Stimulated activated CD4-positive, alpha-beta T cell treated with anti-CD3 and anti-CD28 coated beads, Interleukin-2, amount 100 ng/mL, for 24 hours (primary cell): ENCODE measurements at places on chromosomes 7 and 10.

DNA sequence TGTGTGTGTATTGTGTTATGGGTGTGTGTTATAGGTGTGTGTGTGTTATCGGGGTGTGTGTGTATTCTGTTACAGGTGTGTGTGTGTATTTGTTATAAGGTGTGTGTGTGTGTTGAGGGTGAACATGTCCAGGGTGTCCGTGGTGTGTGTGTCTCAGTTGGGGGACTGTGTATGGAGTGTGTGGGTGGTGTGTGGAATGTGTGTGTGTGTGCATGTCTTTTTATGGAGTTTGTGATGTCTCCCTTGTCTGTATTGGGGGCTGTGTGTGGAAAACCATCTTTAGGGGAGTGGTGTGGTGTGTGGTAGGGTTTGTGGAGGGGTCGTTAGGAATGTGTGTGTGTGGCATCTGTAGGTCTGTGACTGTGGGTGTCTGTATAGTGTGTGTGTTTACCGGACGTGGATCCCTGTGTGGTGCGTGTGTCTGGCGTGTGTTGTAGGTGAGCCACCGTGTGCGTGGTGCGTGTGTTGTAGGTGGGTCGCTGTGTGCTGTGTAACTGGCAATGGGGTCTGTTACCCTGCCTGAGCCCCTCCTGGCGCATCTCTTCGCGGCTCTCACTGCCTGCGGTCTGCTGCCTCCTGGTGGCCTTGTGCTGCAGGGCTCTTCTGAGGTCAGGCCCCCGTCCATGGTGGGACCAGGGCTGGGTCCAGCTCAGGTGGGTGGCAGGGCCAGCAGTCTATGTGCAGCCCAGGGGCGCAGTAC lies 61.7 kb downstream of the PALD1 start:
- peak; percentile 28 for DNase-seq

GRCh38 chr10:70284542-70285475 lies 1.0 kb upstream of the NPFFR1 start:
- DNase-seq: no peak

- no peak for DNase-seq
These were observed 5.8 kb downstream of the PITX3 start for GRCh38 chr10:102235598-102235920.

- no peak for DNase-seq
These were observed 215.7 kb downstream of the RELN start for GRCh38 chr7:103773726-103774125.

GRCh38 chr10:113517165-113517900 lies 35.5 kb upstream of the HABP2 start:
- no peak for DNase-seq

DNA sequence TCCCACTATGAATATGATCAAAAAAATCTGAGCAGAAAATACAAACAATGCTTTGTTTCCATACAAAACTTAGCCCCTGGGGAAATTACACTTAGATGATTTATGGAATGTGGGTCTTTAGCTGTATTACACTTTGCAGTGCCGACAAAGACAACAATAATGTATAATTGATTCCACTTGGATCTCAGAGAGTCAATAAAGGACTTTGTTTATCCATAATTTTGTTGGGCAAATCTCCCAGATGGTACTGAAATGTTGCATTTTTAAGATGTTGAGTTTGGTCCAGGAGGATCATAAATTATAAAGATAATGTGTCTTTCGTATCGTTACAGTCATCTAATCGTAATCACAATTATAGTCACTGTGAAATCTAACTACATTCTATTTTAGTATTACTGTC lies 66.9 kb upstream of the DOCK1 start:
- no peak for DNase-seq

DNA sequence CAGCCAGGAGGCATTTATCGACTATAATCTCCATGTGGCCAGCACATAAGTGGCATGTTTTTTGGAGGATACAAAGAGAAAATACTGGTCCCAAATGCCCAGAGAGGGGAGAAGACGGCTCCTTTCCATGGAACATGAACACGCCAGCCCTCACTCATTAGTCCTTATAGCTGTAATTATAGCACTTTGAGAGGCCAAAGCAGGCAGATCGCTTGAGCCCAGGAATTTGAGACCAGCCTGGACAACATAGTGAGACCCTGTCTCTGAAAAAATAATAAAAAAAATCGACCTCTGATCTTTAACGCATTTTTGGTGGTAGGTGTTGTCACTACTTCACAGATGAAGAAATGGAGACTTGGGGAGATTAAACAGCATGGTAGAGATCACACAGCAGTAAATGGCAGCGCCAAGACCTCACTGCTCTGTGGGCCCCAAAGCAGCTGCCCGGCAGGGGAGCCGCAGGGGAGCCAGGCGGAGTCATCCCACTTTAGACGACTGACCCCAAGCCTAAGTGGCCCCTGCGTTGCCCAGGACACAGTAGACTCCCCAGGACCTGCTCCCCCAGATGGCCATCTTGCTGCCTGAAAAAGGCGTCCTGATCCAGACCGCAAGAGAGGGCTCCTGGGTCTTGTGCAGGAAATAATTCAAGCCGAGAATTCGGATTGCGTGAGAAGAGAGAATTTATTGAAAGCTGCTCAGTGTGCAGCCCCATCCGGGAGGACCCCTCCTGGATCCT lies 21.2 kb upstream of the PRKAG2 start:
- DNase-seq: no peak

DNA sequence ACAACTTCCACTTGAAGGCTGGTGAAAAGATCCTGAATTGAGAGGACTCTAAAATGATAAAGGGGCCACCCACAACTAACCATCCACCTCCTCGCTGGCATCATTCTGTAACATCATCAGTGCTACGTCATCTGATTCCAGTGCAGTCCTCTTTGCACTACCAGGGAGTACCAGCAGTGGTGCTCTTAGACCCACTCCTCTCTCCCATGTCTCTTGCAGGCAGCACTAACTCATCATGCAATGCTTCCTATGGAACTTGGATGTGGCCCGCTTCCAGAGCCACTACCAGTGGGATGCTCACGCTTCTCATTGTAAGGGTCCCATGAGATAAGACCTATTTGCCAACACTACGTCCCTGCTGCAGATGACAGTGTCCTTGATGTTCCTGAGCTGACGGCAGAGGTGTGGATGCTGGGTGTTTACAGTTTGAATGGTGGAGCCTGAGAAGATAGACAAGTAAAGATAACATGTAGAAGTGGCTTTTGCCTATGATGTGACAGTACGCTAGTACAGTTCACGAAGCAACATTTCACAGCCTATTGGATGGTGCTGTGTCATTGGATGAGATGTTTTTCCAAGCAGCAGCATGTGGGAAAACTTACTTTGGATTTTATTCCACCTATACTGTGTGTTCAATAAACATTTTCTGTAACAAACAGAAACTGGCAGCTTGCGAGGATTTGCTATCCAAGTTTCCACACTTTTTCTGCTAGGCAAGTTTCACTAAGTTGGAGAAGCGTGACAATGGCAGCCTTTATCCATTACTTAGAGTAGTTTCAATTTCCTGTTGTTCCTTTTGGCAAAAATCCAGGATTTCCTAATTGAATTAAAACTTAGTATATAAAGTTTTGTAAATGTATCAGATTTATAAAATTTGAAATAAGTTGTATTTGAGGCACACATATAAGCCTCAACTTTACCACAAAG lies 35.8 kb upstream of the COBL start:
- DNase-seq: no peak

- no peak for DNase-seq
These were observed 83.2 kb upstream of the SFMBT2 start for GRCh38 chr10:7493996-7494395.
